ENCODE measurements at places on chromosomes 2 and 18.

DNA sequence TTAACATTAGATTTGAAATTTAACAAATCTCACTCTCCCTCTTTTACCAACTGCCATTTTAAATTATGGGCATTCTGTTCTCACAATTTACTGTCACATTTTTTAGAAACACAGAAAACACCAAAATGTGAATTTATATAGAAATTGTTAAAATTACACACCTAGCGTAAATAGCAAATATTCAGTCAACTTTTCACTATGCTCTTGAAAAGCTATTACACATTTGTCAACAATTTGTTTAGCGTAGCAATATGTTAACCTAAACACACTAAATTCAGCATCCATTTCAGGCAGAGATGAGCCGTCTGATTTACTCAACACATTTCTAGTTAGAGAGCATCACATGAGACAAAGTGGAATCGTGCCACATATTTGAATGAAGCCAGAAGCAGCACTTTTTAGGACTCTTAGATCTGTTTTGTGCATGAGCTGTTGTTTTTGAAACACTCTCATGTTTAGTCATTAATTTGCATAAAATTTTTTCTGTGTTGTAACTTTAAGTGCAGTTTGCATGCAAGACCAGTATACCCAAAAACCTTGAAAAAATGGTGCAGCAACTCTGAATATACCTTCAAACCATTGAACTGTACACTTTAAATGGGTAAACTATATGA lies 8.2 kb downstream of the TTC32 start:
- DNase-seq, result no peak

DNA sequence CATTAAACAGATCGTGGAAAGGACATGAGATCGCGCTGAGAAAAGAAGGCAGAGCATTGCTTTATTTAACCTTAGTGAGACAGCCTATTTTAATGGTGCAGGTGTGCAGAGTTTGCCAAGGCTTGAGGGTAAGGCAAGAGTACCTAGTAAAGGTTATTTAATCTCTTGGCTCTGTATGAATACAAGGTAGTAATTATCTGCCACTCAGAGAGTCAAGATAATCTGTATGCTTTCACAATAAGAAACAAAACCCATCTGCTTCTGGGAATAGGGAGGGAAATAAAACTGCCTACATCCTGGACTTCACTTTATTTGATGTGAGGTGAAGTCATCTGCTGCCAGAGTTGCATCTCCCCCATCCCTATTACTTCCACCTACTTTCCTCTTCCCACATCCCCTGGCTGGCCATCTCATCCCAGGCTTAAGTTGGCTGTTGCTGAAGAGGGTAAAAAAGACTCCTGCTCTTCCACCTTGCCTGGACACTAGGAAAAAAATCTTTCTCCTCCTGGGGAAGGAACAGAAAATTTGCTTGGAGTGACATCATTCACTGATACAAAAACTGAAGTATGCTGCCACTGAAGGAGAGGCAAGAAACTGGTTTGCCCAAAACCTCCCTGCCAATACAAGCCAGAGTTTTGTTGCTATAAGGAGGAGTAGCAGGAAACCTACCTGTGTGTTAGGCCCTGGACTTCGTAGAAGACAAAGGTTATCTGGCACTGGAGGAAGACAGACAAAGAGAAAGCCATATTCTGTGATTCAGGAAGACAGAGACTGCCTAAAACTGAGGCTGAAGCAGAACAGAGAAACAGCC lies 35.8 kb upstream of the ARHGAP25 start:
- DNase-seq, result no peak

DNA sequence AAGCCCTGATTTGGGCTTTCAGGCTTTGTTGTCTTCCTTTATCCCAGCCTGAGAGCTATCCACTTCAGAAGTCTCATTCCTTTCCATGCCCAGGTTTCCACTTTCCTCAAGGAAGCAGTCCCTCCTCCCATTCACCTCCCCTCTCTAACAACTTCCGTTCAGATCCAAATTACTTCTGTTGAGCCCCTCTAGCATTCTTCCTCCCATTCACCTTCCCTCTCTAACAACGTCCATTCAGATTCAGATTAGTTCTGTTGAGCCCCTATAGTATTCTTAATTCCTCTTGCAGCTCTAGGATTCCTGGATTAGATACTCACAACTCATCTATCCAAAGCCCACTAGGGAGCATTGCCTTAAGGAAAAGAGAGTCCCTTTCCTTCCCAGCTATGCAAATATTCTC lies 216.8 kb downstream of the RAD51AP2 start:
- no peak for DNase-seq

GRCh38 chr18:65526099-65526498 lies 224.7 kb upstream of the CDH7 start:
- DNase-seq, result no peak

GRCh38 chr2:217299590-217299989 lies 439.7 kb upstream of the TNP1 start:
- no peak for DNase-seq
